ENCODE measurements at places on chromosomes 7 and 10.
A peak's percentile ranks its signal among the peaks of the same experiment; 100 is the strongest.

DNA sequence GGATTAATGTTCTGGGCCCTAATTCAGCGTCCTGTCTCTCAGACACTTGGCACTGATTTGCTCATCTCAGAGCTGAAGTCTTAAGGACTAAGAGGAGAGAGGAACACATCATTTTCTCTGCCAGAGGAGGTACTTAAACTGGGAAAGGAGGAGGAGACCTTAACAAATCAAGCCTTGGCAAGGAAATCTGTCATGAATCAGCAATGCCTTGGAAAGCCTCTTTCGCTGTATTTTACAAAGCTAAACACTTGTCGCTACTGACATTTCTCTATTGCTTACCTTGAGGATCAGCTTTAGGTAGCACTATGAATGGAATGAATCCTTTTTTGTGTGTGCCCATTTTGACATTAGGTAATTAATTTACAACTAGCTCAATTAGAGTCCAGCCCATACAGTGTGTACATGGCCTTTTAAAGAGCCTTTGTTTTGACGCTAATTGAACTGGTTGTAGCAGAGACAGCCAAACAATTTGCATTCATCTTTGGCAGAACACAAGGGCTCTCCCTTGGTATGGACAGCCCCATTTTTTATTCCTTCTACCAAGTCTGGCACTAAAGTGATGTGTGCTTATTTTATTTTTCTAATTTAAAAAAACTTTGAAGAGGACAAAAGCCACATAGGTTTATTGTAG, 37.4 kb downstream of the AUTS2 start:
- no peak for DNase-seq

- no peak for DNase-seq
These were observed 683 bp downstream of the CDC123 start for GRCh38 chr10:12196531-12197211.

GRCh38 chr10:51405580-51406351, 293.6 kb downstream of the CSTF2T start:
- DNase-seq = no peak

- DNase-seq = peak; percentile 100
These were observed 3.4 kb downstream of the LRRC27 start for GRCh38 chr10:132335189-132336063.

DNA sequence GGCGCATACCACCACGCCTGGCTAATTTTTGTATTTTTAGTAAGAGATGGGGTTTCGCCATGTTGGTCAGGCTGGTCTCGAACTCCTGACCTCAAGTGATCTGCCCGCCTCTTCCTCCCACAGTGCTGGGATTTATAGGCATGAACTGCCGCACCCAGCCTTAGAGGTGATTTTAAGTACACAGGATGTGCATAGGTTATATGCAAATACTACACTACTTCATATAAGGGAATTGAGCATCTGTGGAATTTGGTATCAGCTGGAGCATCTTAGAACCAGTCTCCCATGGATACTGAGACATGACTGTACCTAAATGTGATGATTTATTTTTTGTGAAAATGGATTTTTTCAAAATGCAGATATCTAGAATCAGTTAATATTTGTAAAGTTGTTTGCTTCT, 21.1 kb downstream of the WAC start:
- no peak for DNase-seq

- DNase-seq = no peak
These were observed 71.1 kb upstream of the KAT6B start for GRCh38 chr10:74755273-74755672.

GRCh38 chr10:86723009-86723408, 33.4 kb upstream of the BMPR1A start:
- DNase-seq = no peak

DNA sequence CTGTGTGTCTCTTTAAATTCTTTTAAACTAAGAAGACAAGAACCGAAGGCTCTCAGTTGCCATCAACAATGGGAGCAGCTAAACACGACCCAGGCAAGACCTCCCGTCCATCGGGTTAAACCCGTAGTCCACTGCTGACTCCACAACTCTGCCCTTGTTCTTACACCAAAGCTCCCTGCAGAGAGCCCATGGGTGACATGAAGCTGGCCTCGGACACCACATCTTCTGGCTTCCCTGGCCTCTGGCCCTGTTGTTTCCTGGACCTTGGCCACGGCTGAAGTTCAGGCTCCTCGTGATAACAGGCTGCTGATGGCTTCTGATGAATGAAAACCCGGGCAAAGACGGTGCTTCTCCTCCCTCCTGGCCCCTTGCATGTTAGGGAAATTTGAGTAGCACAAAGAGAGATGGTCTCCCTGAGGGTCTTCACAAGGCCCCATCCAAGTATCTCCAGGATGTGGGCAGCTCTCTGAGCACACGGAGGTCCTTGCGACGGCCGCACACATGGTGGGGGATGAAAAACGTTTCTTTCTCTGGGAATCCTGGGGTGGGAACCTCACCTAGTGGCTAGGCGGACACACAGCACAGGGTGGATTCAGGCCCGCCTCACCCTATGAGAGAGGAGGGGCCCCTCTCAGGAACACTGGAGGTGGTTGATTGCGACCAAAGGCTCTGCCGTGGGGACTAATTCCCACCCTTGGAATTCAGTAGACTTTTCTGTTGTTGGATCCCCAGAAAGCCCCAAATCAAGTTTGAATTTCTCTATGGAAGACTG, 271.1 kb downstream of the ADARB2 start:
- DNase-seq = no peak

DNA sequence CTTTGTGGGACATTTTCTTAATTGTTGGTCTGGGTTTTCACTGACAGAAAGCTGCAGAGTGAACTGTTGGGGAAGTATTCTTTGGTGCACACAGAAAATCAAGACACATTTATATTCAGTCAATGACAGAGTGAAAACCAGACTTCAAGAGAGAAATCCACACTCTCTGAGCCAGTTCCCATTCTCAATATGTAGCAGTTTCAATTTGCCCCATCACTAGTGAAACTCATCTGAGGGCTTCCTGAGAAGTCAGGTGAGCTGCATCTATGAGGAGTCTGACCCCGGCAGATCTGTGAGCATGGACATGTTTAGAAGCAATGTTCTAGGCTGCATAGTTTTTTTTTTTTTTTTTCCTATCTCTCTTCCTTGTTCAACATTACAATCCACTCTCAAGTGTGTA, 163.7 kb upstream of the AHR start:
- DNase-seq = no peak

DNA sequence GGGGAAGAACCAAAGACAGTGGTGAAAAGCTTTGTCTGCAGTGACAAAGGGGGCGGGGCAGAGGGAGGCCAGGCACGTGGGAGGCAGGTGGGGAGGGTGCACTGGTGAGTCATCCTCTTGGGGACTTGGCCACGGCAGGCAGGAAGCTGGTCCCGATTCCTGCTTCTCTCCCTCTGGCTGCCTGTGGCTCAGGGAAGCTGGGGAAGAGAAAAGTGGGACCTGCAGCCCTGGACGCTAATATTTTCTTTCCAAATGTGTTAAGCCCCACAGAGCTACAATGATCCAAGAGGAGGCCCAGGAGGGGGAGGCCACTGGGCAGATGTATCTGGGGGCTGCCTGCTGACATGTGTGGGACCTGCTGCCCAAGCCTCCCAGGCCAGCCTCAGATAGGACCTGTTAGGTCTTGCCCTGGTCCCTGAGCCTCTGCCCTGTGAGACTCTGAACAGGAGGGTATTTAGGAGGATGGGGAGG, 231.8 kb downstream of the KCNMA1 start:
- DNase-seq = peak; percentile 71

GRCh38 chr7:26466007-26466406, 174.3 kb downstream of the SNX10 start:
- no peak for DNase-seq

- peak; percentile 15 for DNase-seq
These were observed 229.3 kb downstream of the AUTS2 start for GRCh38 chr7:69827558-69827957.

DNA sequence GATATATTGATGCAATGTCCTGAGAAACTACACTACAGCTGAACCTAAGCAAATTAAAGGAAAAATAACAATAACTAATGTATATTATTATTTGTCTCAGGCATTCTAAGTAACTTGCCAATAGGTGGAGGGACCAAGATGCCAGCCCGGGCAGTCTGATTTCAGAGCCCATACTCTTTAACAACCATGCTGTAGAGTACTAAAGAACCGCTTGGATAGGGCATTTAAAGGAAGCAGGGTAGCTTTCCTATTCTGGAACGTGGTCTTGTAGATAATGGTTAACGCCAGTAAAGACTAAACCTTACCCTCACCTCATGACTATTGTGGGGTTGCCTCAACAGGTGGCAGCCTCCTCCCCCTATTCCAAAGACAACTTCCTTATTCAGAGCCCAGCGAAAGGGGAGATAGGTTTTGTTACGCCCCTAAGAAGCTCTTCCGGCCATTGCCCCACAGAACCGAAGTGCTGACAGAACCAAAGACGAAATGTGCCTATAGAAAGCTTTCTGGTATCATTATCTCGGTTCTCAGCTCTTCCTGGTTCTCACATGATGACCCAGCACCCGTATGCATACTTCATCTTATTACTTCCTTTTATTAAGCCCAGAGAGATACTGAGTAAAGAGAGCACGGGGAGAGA, 707 bp upstream of the C1GALT1 start:
- DNase-seq = peak; percentile 89

- DNase-seq = no peak
These were observed 11.9 kb downstream of the MEOX2 start for GRCh38 chr7:15674586-15674985.

- peak; percentile 78 for DNase-seq
These were observed 42.2 kb downstream of the BMPR1A start for GRCh38 chr10:86798611-86799010.

DNA sequence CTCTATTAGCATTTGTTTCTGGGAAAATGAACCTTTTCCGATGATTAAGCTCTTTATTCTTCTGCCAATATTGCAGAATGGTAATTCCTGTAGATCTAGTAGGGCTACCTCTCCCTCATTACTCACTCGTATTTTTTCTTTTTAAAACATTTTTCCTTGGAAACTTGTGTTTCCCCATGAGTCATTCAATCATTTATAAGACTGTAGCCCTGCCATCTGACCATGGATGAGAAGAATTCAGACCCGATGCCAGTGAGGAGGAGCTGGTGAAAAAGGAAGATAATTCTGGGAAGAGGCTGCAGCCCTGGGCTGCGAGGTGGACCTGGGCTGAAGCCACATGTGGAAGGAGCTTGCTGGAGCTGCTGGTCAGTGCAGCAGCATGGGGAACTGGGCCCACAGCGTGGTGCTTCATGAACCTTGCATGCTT, 242.8 kb downstream of the KLF6 start:
- DNase-seq = no peak

DNA sequence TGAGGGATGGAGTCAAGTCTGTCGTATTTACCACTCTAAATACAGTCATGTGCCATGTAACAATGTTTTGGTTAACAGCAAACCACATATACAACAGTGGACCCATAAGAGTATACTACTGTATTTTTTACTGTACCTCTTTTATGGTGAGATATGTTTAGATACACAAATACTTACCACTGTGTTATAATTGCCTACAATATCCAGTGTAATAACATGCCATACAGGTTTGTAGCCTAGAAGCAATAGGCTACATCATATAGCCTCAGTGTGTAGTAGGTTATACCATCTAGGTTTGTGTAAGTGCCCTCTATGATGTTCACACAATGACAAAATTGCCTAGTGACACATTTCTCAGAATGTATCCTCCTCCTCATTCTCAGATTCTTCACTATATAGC, 110.4 kb downstream of the FAM107B start:
- DNase-seq = no peak

DNA sequence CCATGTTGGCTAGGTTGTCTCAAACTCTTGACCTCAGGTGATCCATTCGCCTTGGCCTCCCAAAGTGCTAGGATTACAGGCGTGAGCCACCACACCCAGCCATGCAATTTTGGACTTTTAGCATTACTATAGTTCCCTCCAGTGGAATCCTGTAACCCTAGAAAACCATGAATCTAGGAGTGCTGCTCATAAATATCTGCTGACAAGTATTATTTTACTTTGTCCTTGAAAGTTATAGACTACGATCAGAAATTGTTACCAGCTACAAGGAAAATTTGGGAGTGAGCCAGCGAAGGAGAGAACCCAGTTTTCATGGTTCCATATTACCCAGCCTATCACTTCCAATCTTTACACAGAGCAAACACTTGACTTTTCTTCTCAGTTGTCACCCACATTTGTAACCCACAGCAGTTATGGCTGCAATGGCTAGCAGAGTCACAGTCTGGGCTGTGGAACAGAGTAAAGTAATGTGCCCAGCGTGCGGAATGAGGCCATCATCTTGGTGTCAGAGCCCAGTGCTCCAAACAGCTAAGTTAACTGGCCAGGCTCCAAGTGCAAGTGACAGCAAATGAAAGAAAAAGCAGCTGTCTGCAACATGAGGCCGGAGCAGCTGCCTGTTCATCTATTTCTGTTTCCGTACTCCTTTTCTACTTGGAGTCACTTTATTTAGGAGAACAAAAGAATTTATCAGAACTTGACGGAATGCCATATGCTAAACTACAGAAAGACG, 29.9 kb downstream of the ZC3HC1 start:
- DNase-seq = no peak

DNA sequence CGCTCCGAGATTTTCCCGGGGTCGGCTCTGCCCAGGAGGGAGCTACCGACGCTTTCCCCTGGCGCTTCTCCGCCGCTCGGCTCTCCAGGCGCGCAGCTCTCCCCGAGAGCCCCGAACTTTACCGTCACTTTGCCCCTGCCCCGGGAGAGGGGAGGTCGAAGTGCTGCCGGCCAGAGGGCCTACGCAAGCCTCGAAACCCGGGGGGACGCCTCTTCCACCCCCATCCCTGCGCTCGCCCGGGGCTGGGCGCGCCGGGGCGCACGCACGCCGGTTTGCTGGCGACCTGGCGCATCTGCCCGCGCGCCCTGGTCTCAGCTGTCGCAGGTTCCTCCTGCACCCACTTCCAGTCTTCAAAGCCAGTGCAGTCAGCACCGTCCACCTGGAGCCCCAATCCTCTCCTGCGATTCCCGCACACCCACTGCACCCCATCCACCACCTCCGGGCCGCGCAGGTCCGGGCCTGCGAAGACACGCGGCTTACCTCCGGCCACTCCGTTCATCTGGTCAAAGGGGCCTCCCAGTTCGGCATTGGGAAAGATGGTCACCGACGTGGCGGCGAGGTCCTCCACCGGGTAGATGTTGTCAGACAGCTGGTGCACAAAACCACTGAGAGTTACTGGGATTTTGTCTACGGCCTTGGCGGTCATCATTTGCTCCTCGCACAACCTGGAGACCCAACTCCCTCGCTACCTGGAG, 638 bp downstream of the EGR2 start:
- no peak for DNase-seq

DNA sequence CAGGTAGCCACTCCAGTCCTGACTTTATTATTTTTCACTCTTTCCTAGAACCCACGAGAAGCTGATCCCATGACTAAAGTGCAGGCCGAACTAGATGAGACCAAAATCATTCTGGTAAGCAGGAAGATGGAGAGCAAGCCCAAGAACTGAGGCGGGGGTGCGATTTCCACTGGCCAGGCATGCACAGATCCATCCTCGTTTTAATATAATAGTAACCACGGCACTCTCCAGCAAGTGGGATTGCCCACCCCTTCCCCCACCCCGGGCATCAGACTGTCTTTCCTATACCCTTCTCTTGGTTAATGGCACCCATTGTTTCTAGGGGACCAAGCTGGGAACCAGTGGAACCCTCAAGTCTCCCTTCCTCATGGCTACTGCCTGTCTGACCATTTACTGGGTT, 7.3 kb downstream of the YKT6 start:
- no peak for DNase-seq

- DNase-seq = no peak
These were observed 113.2 kb upstream of the VWC2 start for GRCh38 chr7:49660170-49660783.

- peak; percentile 15 for DNase-seq
These were observed 32.1 kb downstream of the LRRC27 start for GRCh38 chr10:132363921-132364593.

GRCh38 chr7:127708788-127709187, 56.8 kb downstream of the SND1 start:
- peak; percentile 78 for DNase-seq

GRCh38 chr10:35822316-35822715, 180.2 kb upstream of the FZD8 start:
- DNase-seq = no peak

All from OCI-M1 (cell line).